ENCODE measurements at places on chromosomes 4 and X.

DNA sequence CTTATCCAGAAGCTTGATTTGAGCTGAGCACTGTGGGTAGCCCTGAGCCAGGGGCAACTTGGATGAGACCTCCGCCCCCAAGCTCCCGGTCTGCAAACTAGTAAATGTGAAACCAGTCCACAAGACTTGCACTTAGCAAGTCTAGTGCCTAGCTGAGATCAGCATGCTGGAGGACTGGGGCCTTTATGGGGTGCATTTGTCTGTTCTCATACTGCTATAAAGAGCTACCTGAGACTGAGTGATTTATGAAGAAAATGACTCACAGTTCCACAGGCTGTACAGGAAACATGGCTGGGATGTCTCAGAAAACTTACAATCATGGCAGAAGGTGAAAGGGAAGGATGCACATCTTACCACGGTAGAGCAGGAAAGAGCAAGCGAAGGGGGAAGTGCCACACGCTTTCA lies 42.1 kb upstream of the HOPX start:
- no peak for DNase-seq

DNA sequence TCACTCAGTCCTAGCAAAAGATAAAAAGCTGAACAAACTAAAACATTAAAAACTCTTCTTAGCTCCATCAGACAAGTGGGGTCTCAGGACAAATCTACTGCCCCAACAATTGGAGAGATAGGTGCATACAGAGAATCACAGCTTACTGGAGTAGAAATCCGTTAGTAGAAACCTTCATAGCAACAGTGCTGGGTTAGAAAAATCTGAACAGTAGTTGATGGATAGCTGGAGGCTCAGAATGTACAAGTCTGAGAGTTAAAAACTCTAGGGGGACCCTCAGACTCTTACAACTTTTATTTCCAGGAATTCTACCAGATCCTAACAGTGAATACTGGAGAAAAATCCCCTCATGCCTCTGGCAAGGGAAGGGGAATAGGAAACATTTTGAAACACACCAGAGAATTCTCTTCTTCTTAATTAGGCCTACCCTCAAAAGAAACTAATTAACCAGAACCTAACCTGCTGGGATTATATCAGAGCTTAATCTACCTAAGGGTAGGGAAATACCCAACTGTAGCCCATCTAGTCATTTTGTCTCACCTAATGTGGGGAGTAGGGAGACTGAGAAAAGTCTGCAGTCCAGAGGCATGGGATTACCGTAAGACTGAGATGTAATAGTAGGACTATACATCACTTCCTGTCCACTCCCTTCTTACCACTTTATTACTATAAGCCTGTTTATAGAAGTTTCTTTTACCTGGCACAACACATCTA lies 165.0 kb upstream of the CTSO start:
- no peak for DNase-seq

- DNase-seq, result peak; percentile 82
Observed at GRCh38 chr4:107725281-107725859, 5.3 kb upstream of the PAPSS1 start.

DNA sequence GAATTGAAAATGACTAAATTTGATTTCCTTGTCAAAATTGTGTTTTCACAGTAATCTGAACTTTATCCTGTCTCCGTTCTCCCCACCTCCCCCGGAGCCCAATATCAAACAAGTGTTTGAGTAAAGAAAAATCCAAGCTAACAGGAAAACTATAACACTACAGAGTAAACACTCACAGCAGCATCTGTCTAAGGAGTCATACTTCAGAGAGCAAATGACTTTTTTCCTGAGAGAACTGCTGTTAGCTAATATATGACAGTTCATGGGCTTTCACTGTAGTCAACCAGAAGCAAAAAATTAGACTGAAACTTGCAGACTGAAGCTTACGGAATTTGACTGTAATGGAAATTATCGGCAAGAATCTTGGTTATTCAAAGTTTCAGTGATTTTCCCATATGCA lies 321.7 kb downstream of the ANKRD50 start:
- DNase-seq, result no peak

- no peak for DNase-seq
Observed at GRCh38 chr4:82692101-82692780, 106.4 kb downstream of the SCD5 start.

- DNase-seq, result no peak
Observed at GRCh38 chr4:94870146-94870545, 112.4 kb downstream of the BMPR1B start.

GRCh38 chrX:9003041-9003440 lies 30.9 kb downstream of the FAM9B start:
- no peak for DNase-seq

GRCh38 chr4:169707958-169708643 lies 49.6 kb downstream of the HPF1 start:
- DNase-seq, result no peak

- no peak for DNase-seq
Observed at GRCh38 chr4:31545755-31546154, 825.6 kb downstream of the PCDH7 start.

- DNase-seq, result no peak
Observed at GRCh38 chr4:145375416-145375815, 106.2 kb upstream of the SMAD1 start.

- peak; percentile 95 for DNase-seq
Observed at GRCh38 chr4:83548151-83548905, 12.4 kb downstream of the GPAT3 start.

GRCh38 chr4:111127841-111128240 lies 505.0 kb upstream of the PITX2 start:
- DNase-seq, result no peak

- no peak for DNase-seq
Observed at GRCh38 chrX:150615356-150615755, 46.9 kb downstream of the MTM1 start.

DNA sequence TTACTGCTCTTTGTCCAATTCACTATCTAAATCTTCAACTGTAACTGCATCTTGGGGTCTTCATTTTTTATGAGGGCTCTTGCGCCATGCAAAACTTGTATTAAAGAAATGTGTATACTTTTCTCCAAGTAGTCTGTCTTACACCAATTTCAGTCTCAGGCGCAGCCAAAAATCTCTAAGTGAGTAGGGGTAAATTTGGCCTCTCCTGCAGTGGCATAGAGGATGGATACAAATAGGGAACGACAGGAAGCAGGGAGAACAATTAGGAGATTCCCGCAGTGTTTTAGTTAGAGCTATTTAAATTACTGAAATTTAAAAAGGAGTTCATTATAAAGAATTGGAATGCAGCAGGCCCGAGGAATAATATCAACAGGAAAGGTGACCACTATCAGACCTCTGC lies 30.2 kb downstream of the DMP1 start:
- DNase-seq, result no peak

DNA sequence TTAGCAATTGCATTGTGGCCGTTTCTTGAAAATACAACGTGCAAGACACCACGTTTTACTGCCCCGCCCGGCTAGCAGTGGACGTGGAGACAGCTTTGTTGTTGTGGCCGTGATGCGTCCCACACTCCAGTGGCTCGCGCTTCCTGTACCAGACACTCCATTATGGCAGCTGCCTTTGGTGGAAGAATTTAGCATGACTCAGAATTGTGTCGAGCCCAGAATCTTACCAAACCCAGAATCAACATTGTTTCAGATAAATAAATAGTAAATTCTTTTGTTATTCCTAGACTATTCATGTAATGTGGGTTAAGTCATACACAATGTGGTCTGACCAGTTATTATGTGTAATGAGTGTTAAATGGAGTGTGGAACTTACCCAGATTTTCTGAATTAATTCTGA lies 25.3 kb upstream of the S100P start:
- DNase-seq, result peak; percentile 95

GRCh38 chr4:116005037-116005805 lies 891.8 kb upstream of the NDST4 start:
- no peak for DNase-seq

DNA sequence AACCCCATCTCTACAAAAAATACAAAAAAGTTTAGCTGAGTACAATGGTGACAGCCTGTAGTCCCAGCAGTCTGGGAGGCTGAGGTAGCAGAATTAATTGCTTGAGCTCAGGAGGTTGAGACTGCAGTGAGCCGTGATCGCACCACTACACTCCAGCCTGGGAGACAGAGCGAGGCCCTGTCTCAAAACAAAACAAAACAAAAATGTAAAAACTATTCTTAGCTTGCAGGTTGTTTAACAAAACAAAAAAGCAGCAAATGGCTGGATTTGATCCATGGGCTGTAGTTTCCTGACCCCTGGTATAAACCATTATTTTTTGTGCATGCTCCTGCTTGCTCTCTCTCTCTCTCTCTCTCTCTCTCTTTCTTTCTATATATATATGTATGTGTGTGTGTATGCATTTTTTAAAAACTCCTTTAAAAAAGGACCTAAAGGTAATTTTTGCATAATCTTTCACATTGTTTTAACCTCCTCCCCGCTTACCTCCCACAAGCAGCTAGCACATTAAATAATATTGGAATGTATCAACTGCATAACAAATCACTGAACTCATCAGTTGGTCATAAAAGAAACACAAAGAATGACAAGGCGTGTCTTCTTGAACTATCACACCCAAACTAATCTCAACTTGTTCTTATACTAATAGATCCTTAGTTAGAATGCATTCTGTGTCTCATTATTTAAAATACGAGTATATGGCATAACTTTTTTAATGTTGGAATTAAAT lies 4.8 kb downstream of the AREG start:
- DNase-seq, result no peak

GRCh38 chrX:119692191-119693039 lies 553 bp downstream of the SEPTIN6 start:
- DNase-seq, result peak; percentile 4

- DNase-seq, result no peak
Observed at GRCh38 chrX:136870064-136870463, 10.5 kb downstream of the RBMX start.

DNA sequence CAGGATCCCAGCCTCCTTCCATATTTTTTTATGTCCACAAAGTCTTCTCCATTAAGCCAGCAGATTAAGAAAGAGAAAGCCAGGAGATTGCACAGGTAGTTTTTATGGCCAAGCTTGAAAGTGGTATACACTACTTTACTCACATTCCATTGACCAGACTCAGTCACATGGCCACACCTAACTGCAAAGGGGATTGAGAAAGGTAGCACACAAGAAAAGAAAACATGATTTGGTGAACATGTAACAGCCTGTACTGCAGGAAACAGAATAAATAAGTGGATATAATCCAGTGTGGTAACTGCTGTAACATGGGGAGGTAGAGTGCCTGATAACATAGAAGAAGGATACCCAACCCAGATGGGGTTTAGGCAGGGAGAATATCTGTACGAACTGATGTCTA lies 43.9 kb downstream of the HOPX start:
- no peak for DNase-seq

- DNase-seq, result peak; percentile 31
Observed at GRCh38 chr4:87848622-87849351, 16.0 kb downstream of the MEPE start.

- peak; percentile 62 for DNase-seq
Observed at GRCh38 chrX:152926279-152926678, 28.4 kb downstream of the ZNF185 start.

DNA sequence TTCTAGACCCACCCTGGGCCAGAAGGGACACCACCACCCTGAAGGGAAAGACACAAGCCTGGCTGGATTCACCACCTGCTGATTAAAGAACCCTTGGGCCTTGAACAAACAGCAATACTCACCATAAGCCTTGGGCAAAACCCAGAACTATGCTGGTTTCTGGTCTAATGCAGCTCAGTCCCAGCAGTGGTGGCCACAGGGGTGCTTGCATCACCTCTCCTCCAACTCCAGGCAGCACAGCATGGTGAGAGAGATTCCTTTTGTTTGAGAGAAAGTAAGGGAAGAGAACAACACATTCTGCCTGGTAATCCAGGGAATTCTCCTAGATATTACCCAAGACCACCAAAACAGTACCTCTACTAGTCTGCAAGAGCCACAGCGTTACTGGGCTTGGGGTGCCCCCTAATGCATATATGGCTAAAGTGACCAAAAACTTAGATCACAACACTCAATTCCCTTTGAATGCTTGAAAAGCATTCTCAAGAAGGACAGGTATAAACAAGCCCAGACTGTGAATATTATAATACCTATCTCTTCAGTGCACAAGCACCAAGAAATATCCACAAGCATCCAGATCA lies 25.7 kb downstream of the RNF128 start:
- no peak for DNase-seq

GRCh38 chrX:130117166-130117565 lies 6.9 kb upstream of the ELF4 start:
- no peak for DNase-seq

DNA sequence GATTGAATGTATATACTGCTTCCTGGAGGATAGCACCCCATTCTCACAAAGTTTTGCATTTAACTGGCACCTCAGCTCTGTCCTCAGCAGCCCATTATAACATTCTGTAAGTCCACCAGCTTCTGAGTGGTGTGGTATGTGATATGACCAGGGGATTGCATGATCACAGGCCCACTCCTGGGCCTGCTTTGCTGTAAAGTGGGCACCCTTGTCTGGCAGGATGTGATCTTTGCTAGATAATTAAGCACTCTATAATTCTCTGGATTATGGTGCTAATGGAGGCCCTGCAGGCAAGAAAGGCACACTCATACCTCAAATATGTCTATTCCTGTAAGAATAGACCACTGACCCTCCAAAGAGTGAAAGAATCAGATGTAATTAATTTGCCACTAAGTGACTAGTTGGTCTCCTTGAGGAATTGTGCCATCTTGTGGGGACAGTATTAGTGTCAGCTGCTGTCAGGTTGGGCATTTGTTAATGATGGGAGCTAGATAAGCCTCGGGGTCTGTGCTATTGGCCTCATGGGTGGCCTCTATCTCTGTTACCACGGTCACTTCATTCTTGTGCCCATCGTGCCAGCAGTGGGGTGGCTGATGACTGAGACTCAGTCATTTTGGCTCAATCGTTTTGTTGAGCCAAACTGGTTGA lies 2.2 kb upstream of the CFI start:
- peak; percentile 42 for DNase-seq

DNA sequence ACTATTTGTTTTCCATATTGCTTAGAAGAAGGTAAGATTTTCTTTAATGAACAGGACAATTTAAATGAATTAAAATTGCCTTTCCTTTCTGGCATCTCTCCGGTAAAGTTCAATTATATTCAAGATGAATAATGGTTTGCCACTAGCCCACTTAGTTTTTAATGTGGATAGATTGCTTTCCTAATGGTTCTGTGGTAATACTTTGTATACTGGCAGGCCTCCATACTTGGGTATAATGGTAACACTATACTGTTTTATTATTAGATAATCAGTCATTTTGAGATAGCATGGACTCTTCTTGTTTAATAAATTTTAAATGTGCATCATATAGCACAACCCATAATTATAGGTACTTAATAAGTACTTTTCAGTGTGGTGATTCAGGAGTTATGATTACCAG lies 89.5 kb downstream of the ELOVL6 start:
- DNase-seq, result no peak

- DNase-seq, result no peak
Observed at GRCh38 chr4:36426741-36427140, 145.3 kb downstream of the DTHD1 start.

GRCh38 chr4:6643141-6643847 lies 2.8 kb downstream of the MRFAP1 start:
- DNase-seq, result no peak

DNA sequence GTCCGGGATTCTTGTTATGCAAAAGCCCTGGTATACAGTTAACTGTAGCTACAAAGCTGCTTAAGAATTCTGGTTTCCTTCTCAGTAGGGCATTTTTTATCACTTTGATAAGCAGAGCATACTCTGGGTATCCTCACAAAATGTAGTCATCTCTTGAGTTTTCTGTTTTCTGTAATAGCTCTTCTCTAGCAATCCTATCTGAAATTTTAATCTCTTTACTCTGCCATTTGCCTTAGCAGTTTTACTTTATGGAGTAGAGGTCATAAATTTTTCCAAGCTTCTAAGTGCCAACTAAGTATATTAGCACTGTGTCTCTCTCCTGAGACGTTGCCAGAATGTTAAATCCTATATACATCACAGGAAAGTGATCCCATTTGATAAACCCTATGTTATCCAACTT lies 28.0 kb upstream of the BANK1 start:
- DNase-seq, result no peak

- DNase-seq, result no peak
Observed at GRCh38 chr4:156186111-156186510, 232.4 kb upstream of the CTSO start.

Measured in RCC 7860 (cell line).